ENCODE measurements at places on chromosomes 1 and 21. TPM values are rescaled to one million over a fixed set of nuclear protein-coding genes. Genes with fewer than 3 reads are reported as not detected.
A peak's percentile ranks its signal among the peaks of the same experiment; 100 is the strongest.

- DNase-seq: no peak
Observed at GRCh38 chr1:201955729-201956143, 433 bp downstream of the TIMM17A start.

OR2T11 gene
- total RNA-seq: not detected

DNA sequence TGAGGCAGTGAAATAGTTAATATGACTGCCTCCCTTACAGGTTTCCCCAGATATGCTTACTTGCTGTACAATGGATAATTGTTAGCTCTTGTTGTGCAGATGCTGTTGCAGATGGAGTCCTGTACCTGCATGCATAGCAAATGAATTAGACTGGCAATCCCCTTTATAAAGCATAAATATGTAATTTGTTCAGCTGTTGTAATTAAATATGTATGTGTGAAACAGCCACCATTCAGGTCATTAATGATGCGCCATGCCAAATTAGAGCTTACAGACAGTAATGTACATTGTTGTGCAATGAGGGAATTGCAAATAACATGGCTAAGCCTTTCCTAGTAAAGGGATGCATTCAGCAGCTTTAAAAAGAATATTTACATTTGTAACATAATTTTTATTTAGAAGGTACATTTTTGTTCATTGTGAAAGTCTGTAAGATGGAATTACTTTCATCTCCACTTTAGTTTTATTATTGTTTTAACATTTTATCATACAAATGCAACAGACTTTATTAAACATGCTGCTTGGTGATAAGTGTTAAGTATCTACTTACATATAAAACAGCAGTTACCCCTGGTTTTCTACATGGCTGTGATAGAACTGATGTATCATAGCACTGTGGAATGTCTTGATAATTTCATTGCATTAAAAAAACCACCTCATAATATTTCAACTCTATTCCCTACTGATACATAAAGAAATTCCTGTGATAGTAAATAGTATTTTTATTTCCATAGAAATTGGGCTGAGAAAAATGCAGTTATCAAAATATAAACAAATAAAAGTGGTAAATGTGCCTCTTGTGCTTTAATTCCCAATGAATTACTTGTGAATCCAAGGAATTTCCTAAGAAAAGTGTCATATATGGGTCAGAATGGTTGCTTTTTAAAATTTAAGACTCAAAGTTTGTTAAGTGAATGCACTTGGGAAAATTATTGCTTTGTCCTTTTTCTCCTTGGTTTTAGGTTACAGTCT is 99.0 kb downstream of the NFIA start:
- DNase-seq: no peak

SLC35E2B gene
- total RNA-seq: 55.4 TPM

DNA sequence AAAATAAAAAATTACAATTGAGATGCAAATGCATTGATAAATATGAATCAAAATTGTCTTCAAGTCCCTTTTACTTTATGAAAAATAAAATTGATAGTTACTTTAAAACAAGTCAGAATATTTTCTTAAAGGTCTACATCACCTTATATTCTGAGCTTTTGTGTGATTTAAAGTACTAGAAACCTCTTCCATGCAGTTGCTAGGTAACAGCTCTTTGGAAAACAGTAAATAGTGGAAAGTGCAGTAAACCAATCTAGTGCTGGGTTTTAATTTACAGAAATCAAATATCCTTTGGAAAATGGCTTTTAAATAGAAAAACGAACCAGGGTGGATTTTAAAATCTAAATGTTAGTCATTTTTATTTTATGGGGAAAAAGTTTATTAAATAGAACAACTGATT is 227.9 kb downstream of the KCNT2 start:
- no peak for DNase-seq

DNA sequence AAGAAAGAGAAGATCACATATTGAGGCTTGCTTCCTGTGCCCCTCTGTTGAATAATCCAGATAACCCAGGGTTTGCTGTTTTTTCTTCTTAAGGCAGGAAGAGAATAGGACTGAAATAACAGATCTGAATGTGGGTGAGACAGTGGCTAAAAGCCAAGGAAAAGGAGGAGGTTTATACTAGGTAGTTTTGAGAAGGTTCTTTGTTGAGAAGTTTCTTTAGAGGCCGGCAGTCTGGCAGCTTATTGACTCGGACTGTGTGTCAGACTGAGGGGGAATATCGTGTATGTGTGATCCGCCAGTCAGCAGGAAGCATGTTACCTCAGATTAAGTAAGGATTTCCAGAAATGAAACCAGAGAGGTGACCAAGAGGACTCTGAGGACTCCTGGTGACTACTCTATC is 119.8 kb downstream of the PLA2G4A start:
- DNase-seq: no peak

DNA sequence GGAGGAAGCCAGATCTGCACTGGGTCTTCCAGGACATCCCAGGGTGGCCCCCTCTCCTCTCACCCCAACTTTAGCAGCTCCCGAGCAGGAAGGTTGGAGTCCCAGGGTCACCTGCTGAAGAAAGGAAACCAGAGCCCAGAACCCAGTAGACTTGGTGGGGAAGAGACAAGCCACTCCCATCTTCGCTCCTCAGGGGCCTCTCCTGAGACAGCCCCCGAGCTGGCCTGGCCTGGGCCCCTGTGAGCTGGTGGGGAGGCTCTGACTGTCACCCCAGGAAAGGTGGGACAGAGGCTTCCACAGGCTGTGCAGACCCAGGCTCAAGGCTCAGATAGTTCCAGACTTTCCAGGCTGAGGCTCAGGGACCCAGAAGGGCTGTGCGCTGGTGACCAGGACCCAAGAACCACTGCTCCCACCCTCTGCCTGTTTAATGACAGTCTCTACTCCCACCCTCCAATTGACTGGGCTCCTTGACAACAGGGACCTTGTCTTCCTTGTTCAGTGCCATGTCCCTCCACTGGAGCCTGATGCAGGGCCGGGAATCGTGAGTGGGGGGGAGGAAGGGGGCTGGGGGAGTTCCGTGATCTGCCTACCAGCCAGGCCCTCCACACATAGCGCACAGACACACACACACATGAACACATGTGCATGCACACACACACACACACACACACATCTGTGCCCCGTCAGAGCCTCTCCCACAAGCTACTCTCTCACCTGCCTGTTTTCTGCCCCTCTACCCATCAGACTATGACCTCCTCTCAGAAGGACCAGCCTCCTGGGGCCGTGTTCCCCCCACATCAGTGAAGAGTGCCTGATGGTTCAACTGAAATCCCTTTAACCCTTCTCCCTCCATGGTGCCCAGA is 401.2 kb downstream of the MATN1 start:
- no peak for DNase-seq

GRCh38 chr1:2251786-2252185 is 23.7 kb downstream of the SKI start:
- DNase-seq: no peak

DNA sequence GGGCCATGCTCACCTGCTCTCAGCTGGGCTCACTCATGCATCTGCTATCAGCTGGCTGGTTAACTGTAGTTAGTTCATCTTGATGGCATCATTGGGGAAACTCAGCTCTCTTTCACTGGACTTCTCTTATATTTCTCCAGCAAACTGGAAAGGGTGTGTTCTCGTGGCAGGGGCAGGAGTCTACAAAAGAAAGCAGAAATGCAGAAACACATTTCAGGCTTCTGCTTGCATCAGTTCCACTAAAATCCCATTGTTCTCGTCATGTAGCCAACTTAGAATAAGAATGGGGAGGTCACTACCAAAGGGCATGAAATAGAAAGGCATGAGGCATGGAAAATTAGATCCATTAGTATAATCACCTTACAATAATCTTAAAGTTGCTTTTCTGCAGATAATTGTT is 207.3 kb downstream of the NRIP1 start:
- no peak for DNase-seq

DNA sequence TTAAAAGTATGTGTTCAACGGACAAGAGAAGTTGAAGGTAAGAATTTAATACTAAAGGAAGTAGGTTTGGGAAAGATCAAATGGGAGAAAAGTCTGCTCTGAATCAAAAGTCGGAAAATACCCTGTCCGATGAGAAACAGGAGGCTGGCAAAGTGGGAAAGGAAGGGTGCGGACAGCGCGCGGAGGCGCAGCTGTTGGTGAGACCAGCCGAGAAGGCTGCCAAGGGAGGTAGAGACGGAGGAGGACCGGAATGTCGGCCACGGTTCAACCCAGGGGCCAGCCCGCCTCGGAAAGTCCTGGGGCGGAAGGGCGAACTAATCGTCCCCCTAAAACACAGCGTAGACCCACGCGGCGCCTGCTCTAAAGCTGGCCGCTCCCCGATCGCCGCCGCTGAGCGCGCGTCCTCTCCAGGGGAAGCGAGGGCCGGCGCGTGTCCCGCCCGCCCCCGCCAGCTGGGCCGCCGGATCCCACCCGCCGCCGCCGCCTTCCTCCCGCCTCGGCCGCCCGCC is 639 bp upstream of the SPATA1 start:
- DNase-seq: peak; percentile 43

LCE2D gene
- not detected for total RNA-seq

- no peak for DNase-seq
Observed at GRCh38 chr1:63813829-63814277, 40.0 kb downstream of the ROR1 start.

RSPH1 gene
- total RNA-seq: 8.0 TPM

GRCh38 chr1:108140936-108141335 is 59.2 kb downstream of the SLC25A24 start:
- no peak for DNase-seq

- no peak for DNase-seq
Observed at GRCh38 chr1:23977187-23977853, 2.8 kb downstream of the SRSF10 start.

- DNase-seq: peak; percentile 40
Observed at GRCh38 chr1:54017979-54018378, at the start of gene LDLRAD1. Gene LDLRAD1, minus strand, starts transcription at chr1:54018186. Its CDS starts 74 bp downstream, at chr1:54018112.

SH2D1B gene
- not detected for total RNA-seq

DNA sequence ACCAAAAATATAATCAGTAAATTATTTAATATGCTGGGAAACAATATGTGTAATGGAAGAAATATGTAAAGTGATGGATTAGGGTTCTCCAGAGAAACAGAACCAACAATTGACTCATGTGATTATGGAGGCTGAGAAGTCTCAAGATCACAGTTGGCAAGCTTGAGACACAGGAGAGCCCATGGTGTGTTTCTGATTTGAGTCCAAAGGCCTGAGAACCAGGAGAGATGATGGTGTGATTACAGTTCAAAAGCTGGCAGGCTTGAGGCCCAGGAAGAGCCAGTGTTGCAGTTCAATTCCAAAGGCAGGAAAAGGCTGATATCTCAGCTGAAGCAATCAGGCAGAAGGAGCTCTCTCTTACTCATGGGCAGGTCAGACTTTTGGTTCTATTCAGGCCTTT is 138.8 kb upstream of the NBPF11 start:
- no peak for DNase-seq

DNA sequence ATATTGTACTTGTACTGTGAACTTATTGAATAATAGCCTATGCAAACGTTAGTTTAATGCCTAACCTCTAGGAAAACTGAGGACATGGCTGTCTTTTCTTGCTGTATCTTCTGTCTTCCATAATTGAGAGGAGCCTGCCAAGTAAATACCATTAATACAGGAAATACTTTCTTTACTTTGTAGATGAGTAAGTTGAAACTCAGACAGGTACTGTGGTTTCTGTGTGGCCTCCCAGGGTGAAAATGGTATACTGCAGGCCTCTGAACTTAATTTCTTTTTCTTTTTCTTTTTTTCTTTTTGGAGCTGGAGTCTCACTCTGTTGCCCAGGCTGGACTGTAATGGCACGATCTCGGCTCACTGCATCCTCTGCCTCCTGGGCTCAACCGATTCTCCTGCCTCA is 208.8 kb upstream of the ADGRL4 start:
- DNase-seq: no peak

VHLL gene
- not detected for total RNA-seq

GRCh38 chr1:153220606-153221303 is 3.4 kb downstream of the PRR9 start:
- DNase-seq: no peak

GRCh38 chr21:39647476-39647875 is 34.7 kb downstream of the B3GALT5 start:
- DNase-seq: no peak

CTSS gene
- total RNA-seq: 7.2 TPM

GRIK1 gene
- not detected for total RNA-seq

- DNase-seq: no peak
Observed at GRCh38 chr1:43558346-43558841, 27.7 kb downstream of the PTPRF start.

TOR1AIP2 gene
- 142 TPM for total RNA-seq

GRCh38 chr21:42013931-42014330 is 3.8 kb upstream of the ZBTB21 start:
- no peak for DNase-seq

- DNase-seq: no peak
Observed at GRCh38 chr1:167276969-167277368, 56.3 kb downstream of the POU2F1 start.

- no peak for DNase-seq
Observed at GRCh38 chr1:32813941-32814739, 3.0 kb downstream of the YARS1 start.

- DNase-seq: no peak
Observed at GRCh38 chr1:181936269-181936668, 125.2 kb downstream of the ZNF648 start.

Measured in PC-9 (cell line).